RWPE1 (cell line): ENCODE measurements at places on chromosomes 3 and 15.

DNA sequence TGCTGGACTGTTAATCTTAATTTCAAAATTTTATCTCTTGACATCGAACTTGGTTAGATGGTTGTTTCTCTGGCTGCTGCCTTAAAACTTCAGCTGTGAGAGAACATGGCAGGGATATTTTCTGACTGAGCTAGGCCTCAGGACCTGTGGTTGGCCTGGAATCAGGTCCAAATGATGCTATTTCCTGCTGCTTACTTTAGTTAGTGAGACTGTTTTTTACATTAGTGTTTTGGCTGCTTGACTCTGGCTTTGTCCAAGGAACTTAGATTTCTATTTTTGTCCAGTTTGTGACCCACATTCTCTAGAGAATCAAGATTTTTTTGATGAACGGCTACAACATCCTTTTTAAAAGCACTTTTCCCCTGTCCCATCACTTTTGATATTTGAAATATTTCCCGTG is 497.9 kb upstream of the SGO1 start:
- DNase-seq = no peak

- peak; percentile 21 for DNase-seq
Measured at GRCh38 chr3:86988235-86988634, 2.7 kb downstream of the VGLL3 start.

- peak; percentile 32 for DNase-seq
Measured at GRCh38 chr15:89566181-89566580, 9.1 kb upstream of the TICRR start.

DNA sequence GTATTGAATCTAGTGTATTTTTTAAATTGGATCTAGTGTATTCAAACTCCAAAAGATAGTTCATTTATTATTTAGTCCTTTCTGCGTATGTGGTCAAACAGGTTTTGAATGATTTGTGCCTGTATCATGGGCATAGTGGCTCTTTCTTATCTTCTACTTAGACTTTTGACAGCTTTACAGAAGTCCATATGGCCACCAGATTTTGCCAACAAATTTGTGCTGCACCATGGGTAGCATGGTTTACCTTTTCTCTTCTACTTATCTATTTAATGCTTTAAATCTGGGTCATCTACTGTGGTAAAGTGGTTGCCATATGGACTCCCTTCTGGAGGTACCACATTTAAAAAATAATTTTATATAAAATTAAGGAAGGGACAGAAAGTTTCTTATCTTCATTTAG is 66.9 kb upstream of the CADM2 start:
- no peak for DNase-seq

DNA sequence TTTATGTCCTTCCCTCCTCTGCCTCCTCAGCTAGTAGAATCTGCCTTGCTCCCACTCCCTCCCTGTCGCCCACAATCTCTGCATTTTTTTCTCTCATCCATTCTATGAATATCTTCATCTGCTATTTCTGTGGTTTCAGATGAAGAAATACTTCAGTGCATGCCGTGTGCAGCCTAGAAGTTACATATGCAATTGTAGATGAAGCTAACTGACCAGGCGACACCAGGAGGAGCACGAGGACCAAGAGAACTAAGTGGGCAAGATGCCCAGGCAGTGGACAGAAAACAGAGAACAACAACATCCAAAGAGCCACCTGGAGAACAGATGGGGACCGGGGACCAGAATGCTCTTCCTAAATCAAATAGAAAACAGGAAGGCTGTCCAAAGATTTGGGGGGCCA is 121.4 kb upstream of the ATP11B start:
- no peak for DNase-seq

DNA sequence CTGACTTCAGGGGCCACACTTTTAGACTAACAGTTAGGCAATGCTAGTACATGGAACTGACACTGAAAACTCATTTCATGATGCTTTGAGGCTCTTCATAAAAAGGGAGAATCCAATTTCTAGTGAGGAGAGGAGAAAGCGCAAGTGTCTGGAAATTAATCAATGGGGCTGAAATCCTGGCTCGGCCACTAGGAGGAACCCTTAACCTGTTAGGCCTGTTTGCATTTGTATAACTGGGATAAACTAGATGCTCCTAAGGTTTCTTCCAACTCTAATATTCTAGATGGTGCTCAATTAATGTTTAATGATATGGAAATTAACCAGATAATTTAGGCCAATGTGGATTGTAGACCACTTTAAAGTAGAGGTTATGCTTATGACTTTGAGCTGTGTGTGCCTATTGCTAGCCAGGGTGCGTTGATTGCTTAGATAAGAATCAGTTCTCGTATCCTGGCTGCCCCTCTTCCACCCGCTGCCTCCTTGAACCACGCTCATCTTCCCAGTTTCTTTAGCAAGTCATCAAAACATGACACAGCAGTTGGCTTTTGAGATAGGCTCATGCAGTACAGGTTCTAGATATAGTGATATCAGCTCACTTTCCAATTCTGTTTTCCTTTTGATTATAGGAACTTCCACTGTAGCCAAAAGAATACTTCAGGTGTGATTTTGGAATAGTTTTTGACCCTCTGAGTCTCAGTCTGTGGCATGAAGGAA is 16.8 kb upstream of the CRBN start:
- peak; percentile 11 for DNase-seq

DNA sequence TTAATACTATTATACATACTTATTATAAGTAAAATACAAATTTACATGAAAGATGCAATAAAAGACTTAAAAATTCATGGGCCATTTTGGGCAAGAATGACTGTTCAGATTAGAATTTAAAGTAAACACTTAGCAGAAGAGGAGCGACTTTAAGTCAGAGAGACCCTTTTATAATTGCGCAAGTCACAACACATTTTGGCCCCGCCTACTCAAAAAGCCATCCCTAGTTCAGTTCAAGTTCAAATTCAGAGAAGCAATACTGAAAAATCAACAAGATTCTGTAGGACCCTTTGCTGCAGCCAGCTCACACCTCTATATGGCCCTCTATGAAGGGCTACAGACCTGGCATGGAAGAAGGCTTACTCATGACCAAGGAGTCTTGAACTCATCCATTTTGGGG is 64.6 kb downstream of the PEAK1 start:
- DNase-seq = no peak

DNA sequence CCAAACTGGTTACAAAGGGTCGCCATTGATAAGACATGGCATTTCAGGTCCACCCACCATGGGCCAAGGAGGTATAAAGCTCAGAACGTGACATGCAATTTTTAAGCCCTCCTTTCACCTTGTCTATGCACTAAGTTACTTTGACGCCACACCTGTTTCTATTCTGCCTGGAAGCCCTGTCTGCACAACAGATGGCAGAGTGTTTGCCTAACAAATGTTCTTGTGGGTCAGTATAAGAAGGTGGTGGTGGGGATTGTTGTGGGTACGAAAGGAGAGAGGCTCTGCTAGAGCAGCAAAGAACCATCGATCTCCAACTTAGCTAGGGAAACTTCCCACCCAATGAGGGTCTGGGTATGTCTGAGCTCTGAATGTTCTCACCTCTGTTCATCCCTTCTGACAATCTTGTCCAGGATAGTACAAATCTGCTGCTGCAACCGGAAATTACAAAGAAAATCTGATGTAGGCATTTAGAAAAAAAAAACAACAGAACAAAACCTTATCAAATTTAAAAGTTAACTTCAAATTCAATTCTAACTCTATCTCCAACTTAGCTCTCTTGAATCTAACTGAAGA is 945.0 kb upstream of the CFAP20DC start:
- DNase-seq = no peak

DNA sequence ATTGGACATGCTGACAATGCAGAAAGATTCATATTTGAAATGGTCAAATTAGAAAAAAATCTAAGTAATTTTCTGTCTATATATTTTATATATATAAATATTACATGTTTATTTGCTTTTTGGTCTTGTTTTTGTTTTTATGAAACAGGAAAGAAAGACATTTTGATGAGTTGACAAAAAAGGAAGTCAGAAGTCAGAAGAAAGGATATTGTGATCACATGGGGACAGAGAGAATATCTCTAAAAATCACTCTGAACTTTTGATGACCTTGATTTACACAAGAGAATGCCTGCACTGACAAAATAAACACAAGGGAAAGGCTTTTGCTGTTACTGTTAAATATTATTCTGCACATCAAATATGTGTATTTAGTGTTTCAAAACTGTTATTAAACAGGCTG is 811.2 kb downstream of the SI start:
- DNase-seq = no peak

DNA sequence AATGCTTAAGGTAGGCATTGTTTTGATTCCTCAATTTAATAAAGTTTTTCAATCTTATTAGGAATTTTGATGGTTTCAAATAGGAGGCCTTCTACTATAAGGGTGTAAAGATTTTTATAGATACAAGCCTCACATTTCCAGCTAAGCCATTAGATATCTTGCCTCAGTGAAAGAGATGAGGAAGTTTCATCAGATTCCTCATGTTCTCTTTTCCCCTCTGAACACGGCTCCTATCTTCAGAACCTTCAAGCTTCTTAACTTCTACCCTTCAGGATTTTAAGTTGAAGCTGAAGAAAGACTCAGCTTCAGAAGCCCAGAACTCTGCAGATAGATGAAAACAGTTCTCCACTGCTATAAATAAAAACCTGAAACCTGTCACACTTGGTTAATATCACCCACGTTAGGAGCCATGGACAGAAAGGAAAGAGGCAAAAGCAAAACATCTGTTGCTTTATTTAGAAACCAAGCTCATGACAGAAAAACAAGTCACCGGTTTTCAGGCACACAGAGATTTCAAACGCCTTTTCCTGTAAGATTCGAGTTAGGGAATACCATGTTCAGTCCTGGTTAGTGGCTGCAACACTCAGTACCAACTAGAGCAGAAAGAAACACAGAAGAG is 82.2 kb upstream of the GOLGA8B start:
- DNase-seq = no peak
